ENCODE measurements at places on chromosomes 4 and X. TPM values are rescaled to one million over a fixed set of nuclear protein-coding genes. Genes with fewer than 3 reads are reported as not detected.
A peak's percentile ranks its signal among the peaks of the same experiment; 100 is the strongest.

FGA gene
- total RNA-seq = not detected

- no peak for DNase-seq
Measured at GRCh38 chrX:38214551-38215531, 5.8 kb downstream of the SRPX start.

DNA sequence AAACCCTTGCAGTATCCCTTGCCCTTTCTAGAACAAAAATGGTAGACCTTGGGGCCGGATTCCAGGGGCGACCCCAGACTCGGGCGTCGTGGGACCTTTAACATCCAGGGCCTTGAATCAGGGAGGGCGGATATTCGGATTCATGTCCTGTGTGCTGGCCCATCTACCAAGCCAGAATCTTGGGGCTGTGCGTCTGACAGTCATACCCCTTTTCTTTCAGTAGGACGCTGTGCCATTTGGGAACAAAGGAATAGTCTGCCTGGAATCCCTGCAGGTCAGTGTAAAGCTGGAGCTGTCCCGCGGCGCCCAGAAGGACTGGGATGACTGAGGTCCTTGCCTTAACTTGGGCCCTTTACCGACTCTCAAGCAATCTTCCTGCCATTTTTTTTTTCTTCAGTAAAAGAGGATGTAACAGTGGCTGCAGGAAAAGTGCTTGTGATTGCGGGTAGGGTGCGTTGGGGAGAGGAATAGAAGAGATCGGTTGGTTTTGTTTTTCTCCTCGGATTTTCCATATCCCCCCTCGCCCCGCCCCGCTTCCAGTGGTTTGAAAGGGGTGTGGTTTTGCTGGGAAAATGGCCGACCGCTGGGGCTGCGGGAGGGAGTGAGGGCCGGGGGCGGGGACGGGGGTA, 518 bp downstream of the ARMCX1 start:
- peak; percentile 60 for DNase-seq

DNA sequence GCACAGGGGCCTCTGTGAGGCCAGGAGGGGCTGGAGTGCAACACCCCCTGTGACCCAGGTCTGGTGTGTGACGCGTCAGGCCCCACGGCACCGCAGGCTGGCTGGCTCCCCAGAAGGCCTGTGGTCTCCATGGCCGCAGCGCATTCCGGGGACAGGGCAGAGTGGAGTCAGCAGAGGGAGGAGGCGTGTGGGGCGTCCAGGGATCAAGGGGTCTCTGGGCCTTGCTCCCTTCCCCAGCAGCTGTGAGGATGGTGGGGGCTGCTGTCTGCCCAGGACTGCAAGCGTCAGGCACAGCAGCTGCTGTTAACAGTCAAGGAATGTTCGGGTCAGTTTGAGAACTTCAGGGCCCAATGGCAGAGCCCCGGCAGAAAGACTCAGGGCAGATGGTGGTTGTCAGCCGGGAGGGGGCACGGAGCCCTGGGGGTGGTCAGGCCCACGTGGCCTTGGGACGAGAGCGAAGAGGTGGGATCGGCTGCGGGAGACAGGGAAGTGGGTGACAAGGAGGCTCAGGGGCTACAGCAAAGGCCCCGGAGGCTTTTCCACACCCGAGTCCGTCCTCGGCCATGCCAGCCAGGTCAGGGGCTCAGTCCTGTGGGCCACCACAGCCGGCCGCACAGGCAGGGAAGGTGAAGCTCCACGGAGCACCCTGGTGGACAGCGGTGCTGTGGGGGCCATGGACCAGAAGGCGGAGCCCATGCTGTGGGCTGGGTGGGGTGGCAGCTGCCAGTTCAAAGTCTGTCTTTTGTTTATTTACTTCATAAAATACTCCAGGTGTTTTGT, 18.3 kb downstream of the PCGF3 start:
- DNase-seq = peak; percentile 98

HPSE gene
- 0.21 TPM for total RNA-seq

GRCh38 chr4:14035076-14035475, 407.6 kb upstream of the BOD1L1 start:
- DNase-seq = no peak

GRCh38 chrX:48003367-48003757, 427 bp downstream of the ZNF182 start:
- no peak for DNase-seq

All from myocyte (in vitro differentiated cells).